ENCODE measurements at places on chromosomes 5 and 9.

GRCh38 chr5:80747922-80748321 is 93.1 kb upstream of the DHFR start:
- DNase-seq: no peak

DNA sequence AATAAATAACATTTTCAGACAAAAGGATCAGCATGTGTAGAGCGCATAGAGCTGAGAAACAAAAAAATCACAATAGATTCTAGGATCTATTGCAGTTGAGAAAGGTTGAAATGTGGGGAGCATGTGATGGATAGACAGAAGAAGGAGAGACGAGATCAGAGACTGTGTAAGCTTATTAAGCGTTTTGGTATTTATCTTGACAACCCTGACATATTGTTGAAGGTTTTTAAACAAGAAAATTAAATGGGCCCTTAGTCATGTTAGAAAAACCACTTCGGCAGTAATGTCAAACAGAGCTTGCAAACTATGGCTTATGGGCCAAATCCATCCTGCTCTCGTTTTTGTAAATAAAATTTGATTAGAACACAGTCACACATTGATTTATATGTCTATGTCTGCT is 200.5 kb upstream of the KLF4 start:
- no peak for DNase-seq

- no peak for DNase-seq
These were observed 1.4 kb downstream of the LRSAM1 start for GRCh38 chr9:127452691-127453090.

DNA sequence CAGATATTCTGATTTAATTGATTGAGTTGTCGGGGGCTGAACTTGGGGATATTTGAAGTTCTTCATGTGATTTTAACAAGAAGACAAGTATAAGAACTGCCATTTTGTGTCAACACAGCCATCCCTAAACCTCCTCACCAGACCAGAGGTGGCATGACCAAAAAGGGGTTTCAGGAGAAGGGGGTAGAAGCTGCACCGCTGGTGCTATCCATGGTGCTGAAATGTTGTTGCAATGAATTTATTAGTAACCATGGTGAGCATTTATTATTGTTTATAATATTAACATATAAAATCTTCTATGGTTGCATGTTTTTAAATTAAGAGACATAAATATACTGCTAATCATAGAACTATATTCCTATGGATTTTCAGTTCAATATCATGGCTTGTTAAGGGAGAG is 72.3 kb downstream of the GNA14 start:
- no peak for DNase-seq

DNA sequence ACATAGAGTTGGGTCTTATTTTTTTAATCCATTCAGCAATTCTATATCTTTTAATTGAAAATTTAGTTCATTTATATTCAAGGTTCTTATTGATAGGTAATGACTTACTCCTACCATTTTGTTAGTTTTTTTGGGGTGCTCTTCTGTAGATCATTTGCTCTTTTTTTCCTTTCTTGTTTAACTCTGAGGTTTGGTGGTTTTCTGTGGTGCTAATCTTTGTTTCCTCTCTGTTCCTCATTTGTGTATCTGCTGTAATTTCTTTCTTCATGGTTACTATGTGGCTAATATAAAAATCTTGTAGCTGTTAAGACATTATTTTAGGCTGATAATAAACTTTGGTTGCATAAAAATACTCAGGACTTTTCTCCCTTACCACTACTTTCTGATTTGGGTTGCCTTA is 181.6 kb upstream of the DMRTA1 start:
- no peak for DNase-seq

DNA sequence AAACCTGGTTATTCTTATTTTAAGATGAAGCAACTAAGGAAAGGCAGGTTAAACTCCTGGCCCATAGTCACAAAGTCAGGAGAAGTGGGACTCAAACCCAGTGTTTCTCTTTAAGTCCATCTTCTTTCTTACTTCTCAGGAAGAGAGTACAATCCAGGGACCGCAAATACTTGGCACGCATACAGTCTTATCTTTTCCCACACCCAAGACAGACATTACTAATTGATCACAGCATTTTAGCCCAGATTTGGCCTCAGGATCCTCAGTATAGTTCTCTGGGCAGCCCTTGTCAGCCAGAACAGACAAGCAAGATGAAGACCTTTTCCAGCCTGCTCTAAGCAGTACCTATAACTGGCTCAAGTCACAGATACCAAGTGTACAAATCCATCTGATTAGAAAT is 125.5 kb upstream of the RAI14 start:
- no peak for DNase-seq

DNA sequence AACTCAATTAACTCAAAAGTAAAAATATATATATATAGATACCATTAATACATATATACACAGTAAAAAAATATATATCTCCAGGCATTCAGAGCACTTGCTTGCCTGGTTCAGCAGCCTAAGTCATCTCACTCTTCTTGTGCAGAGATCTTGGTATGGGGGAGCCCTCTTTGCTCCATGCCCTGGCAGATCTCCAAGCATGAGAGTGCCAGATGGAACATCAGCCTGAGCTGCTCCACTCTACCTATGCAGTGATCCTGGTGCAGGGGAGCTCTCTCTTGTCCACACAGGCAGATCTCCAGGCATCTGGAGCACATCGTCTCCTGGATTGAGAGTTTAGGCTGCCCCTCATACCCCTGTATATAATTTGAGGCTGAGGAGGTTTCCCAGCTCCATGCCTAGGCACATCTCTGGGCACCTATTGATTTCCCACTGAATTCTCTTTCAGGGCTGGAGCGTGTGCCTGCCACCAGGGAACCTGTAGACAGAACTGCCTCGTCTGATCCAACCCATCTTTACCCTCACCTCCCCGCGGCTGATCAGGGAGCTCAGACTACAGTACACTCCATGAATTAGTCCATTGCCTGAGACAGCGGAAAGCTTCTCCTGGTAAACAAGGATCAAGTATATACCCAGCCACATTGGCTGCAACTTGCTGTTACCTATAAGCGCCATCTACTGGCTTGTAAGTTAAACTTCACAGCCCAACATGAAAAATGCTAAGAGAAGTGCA is 342.4 kb upstream of the GRIA1 start:
- no peak for DNase-seq

DNA sequence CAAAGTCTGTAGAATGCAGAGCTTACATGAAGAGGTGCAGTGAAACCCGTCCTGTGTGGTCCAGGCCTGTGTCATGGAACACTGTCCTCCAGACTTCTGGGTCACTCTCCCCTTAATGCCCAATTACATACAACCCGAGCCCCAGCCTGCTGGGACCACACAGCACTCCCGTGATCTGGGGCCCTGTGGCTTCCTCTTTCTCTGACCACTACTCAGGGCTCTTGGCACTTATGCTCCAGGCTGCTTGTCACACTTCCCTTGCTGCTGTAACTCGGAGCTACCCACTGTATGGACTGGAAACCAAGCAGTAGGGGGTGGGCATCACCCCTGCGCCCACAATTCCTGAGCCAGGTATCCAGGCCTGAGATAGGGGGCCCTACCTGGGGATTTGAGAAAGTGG is 10.3 kb upstream of the IL3 start:
- DNase-seq: no peak

GRCh38 chr9:14322211-14323082 is 8.5 kb upstream of the NFIB start:
- peak; percentile 66 for DNase-seq

- DNase-seq: no peak
These were observed 46.9 kb upstream of the TCERG1 start for GRCh38 chr5:146400201-146400600.

GRCh38 chr9:107547772-107548297 is 58.3 kb upstream of the KLF4 start:
- DNase-seq: no peak

DNA sequence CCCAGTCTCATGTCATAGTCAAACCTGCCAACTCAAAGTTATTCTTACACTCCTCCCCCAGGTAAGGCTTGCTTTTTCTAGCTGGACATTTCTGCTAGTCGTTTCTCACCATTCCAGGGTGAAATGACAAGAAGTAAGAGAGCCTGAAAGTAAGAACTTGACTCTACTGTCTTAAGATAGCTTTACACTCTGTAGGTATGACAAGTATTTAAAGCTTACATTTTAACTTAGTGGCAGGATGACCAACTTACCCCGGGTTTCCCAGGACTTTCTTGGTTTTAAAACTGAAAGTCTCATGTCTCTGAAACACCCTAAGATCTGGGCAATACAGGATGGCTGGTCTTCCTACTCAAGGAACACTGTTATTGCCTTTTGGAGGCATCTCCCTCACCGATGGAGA is 67.5 kb upstream of the PIK3R1 start:
- DNase-seq: no peak

DNA sequence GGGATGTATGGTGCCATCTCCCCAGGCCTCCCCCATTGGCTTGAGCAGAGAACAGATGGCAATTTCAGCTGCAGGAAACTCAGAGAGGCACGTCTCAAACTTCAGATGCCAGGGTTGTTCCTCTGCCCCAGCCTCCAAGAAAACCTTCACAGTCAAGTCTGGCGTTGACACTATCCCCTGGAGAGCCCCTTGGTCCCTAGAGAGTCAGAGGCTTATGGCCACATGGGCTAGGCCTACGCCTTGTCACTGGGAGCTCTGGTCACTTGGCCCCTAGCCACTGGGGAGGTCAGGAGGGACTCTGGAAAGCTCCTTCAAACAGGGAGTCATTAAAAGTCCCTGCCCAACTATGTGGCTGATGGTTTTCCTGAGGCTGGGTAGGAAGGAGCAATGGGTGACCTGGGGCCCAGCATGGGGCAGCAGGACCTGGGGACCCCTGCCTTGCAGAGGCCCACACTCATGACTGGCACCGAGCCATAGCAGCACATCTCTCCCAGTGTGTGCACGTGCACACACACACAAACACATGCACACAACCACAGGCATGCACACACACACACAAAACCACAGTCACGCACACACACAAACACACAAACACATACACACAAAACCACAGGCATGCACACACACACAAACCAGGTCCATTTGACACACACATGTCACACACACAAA is 144.2 kb downstream of the GADD45G start:
- no peak for DNase-seq

- DNase-seq: no peak
These were observed 55.8 kb downstream of the PIP5K1B start for GRCh38 chr9:68760674-68761333.

DNA sequence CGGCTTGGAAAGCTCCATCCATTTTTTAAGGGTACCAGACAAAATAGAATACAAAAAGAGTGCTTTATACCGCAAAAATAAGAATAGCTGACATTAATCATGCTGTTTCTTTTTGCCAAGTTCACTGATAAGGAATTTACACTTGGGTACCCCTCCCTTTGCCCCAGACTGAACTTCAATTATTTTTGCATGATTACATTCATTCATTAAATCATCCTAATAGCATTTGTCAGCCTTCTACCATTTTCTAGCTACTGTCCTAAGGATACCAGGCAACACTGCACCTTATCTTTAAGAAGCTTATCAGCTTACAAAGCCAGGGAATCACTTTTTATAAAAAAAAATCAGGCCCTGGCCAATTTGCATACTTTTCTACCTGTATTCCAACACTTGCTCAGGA is 48.4 kb downstream of the YIPF5 start:
- no peak for DNase-seq

GRCh38 chr9:133701981-133702797 is 36.0 kb downstream of the SARDH start:
- peak; percentile 64 for DNase-seq

DNA sequence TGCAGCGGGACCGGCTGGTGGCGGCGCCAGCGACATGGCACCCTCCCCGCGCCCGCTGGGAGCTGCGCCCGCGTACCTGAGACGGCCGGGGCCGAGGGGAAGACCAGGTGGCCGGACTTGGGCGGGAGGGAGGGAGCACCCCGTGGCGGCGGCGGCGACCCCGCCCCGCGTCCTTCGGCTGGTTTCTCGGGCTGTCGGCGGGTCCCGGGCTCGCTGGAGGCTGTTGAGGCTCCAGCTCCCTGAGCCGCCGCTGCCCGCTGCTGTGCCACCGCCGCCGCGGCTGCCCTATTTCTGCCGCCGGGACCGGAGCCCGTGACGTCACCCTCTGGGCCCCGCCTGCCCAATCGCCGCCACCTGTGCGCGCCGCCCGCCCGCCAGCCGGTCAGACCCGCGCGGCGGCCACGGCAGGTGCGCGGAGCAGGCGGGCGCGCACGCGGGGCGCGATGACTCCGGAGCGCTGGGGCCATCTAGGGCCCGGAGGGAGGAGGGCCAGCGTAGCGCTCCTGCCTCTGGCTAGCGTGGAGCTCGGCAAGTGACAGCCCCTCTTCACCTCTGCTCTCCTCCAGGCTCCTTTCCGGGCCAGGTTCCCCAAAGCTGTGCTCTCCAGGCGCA is at the start of gene FSTL4:
TSS of gene FSTL4 (minus strand) at position 293 of the 612 bp plus-strand sequence.
- no peak for DNase-seq

- DNase-seq: no peak
These were observed 524.4 kb downstream of the PRR16 start for GRCh38 chr5:120988491-120988890.

DNA sequence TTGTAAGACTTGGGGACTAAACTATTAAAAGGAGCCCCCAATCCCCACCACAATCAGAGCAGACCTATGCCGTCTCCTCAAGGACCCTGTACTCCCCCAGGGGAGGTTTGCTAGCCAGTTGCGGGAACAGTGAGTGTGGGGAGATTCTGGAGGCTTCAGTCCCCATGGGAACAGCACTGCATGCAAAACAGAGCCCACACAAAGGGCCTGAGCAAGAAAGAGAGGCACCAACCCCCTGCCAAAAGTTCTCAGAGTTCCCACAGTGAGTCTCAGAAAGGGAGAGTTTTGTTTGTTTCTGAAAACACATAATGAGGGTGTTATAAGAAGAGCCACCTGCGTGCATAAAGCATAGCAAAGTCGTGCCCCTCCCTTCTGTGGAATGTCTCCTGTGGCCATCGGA is 56.6 kb downstream of the CFAP90 start:
- no peak for DNase-seq

Measured in stimulated activated effector memory CD8-positive, alpha-beta T cell treated with anti-CD3 and anti-CD28 coated beads, Interleukin-12 subunit alpha, Interleukin-12 subunit beta, amount 100 ng/mL, for 72 hours (primary cell).